Stimulated activated CD8-positive, alpha-beta memory T cell treated with anti-CD3 and anti-CD28 coated beads, Interleukin-15, amount 100 ng/mL, for 24 hours (primary cell): ENCODE measurements at places on chromosomes 16 and 17.

- DNase-seq: no peak
Observed at GRCh38 chr17:49498029-49498615, 3.0 kb downstream of the NGFR start.

- DNase-seq: no peak
Observed at GRCh38 chr17:43573579-43574321, 27.6 kb upstream of the ETV4 start.

DNA sequence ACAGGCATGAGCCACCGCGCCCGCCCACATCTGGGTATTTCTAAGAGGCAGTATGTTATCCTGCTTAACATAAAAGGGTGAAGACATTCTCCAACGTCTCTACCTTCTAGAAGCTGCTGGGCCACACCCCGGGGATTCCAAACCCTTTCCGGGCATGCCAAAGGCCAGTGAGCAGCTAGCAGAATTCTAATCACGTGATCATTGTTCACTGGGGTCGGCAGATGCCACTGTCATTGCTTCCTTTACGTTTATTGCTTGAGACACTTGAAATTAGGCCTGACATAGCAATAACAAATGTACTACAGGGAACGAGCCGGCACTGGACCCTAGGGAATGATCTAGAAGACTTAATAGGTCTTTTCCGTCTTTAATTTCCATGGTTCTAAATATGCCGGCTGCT is 141.2 kb upstream of the ZFHX3 start:
- no peak for DNase-seq

DNA sequence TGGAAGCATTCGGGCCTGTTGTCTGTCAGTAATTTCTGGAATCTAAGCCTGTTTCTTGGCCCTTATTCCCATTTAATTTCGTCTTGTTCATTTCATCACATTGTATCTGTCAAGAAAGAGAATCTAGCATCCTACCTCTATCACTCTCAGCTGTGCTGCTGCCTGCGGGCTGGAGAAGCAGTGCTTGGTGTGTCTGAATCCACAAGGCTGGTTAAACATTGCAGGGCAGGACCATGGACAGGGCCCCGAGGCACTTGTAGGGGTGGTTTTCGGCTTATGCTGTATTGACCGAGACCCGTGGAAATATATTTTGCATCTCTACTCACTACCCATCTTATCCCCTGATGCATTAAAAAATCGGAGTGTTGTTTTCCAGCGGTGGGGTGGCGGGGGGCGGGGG is 3.1 kb downstream of the RAB11FIP4 start:
- no peak for DNase-seq

- DNase-seq: no peak
Observed at GRCh38 chr17:40763752-40764151, 8.2 kb downstream of the KRT26 start.

- DNase-seq: no peak
Observed at GRCh38 chr17:49822829-49823228, 25.0 kb downstream of the TAC4 start.

DNA sequence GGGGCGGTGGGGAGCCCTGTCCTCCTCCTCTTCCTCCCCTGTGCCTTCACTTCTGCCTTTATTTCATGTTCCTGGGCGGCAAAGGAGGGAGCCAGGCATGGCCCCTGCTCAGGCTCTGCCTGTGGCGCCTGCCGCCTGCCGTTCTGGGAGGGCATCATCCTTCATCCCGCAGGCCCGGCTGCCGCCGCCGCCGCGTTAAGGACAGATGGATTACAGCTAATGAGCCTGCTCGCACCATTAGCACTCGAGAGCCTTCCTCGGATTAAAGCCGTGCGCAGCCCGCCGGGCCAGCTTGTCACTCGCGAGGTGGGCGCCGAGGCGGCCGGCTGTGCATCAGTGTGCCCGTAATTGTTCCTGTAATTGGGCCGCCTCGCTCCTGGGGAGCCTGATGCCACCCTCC is 127.7 kb upstream of the GSE1 start:
- no peak for DNase-seq

DNA sequence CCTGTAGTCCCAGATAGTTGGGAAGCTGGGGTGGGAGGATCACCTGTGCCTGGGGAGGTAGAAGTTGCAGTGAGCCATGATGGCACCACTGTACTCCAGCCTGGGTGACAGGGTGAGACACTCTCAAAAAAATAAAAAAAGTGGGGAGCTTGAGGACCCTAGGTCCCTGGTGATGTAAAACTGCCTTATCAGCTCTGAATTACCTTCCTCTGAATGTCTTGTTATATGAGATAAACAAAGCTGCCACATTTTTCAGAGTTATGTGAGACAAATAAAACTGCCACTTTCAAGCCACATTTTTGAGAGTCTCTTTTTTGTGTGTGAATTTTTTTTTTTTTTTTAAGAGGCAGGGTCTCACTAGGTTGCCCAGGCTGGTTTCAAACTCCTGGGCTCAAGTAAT is 32.0 kb upstream of the B4GALNT2 start:
- DNase-seq: no peak

DNA sequence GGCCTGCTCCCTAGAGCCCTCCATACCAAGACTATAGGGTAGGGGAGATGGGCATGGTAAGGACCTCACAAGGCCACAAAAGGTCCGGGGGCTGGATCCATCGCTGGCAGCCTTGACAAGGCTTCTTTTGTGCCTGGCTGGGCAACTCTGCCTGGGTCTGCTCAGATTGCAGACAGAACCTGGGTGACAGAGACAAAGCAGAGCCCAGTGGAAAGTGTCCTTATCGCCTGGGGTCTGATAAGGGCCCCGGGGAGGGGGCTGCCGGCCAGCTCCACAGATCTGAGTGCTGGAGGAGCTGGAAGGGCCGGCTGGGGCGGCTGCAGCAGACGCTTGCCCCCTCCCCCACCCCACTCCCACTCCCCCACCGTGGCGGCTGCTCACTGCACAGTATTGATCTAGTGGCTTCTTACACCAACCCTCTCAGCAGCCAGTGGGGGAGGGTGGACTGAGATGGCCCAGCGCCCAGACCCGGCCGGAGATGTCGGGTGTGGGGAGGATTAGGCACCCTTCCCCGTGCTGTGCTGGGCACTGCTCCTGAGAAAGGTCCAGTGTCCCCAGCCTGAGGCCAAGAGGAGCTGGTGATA is 7.2 kb downstream of the MMP15 start:
- no peak for DNase-seq

GRCh38 chr16:89067677-89068443 is 25.8 kb upstream of the ACSF3 start:
- DNase-seq: no peak

DNA sequence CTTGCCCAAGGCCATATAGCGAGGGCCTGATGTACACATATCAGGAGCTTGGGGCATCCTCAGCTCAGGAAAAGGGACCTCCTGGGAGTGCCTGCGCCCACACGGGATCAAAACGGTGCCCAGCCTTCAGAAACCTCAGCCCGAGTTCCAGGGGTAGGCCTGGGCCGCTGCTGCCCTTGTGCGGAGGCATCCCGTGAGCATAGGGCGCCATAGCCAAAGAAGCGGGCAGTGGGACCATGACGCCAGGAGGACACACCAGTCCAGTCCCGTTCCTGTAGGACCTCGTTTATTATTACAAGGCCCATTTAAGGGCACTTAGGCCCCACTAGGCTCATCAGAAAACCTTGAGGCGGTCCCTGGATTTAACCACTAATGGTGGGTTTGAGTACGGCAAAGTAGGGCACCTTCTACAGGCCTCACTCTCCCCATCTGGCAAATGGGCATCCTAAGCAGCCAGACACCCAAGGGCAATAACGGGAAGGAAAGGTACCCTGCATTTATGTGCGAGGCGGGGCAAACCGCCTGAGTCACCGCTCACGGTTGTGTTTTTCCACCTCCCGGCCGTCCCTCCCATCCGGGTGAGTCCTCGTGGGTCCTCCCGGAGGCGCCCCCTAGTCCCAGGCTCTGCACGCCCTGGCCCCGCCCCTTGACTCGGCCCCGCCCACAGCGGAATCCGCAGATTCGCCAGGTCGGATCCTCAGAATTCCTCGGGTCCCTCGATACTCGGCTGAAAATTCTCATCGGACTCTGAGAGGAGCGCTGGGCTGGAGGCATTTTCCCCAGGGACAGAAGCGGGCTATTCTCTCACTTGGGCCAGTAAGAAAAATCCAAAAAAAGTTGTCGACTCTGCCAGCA is 726 bp upstream of the SETD1A start:
- DNase-seq: peak; percentile 87

DNA sequence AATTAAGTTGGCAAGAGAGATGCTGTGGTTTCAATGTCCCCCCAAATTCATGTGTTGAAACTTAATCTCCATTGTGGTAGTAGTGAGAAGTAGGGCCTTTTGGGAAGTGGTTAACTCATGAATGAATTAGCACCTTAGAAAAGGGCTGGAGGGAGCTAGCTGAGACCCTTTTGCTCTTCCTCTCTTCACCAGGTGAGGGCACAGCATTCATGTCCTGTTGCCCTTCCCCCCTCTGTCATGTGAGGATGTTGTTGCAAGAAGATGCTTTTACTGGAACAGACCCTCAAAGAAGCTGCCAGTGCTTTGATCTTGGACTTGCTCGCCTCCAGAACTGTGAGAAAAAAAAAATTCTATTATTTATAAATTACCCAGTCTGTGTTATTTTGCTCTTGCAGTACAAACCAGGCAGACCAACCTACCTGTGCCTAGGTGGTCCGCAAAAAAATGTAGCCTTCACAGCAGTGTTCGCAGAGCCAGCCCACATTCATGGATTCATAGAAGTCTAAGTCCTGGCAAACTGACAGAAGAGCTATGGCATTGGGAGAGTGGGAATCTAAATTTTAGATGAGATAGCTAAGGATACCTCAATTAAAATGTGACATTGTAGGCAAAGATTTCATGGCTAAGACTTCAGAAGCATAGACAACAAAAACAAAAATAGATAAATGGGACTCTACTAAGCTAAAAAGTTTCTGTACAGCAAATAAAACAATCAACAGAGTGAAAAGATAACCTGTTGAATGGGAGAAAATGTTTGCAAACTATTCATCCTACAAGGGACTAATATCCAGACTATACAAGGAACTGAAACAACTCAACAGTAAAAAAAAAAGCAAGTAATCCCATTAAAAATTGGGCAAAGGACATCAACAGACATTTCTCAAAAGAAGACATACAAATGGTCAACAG is 32.0 kb upstream of the ABCA5 start:
- DNase-seq: no peak

- DNase-seq: no peak
Observed at GRCh38 chr17:33952425-33952824, 302.7 kb upstream of the CCL2 start.

- no peak for DNase-seq
Observed at GRCh38 chr16:81942007-81942601, 69.2 kb downstream of the SDR42E1 start.

GRCh38 chr16:69904495-69905170 is 46.5 kb upstream of the CLEC18A start:
- DNase-seq: no peak

DNA sequence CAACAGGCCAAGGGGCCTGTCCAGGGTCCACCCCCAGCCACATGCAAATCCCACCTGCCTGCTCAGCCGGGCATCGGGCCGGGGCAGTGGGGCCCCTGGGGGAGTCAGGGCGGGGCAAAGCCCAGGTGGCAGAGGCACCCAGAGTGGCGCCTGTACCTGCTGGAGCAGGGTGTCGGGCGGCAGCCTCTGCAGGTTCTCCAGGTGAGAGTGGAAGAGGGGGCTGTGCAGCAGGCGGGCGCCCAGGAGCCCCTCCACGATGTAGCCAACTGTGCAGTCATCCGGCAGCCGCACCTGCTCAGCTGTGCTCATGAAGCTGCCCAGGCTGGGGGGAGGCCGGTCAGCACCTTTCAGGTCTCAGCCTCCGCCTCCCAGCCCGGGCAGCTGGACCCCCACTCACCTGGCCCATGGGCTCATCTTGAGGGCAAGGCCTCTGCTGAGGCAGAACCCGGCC is 2.1 kb downstream of the RFNG start:
- DNase-seq: no peak

- DNase-seq: no peak
Observed at GRCh38 chr16:57405097-57405496, 530 bp downstream of the CCL17 start.

DNA sequence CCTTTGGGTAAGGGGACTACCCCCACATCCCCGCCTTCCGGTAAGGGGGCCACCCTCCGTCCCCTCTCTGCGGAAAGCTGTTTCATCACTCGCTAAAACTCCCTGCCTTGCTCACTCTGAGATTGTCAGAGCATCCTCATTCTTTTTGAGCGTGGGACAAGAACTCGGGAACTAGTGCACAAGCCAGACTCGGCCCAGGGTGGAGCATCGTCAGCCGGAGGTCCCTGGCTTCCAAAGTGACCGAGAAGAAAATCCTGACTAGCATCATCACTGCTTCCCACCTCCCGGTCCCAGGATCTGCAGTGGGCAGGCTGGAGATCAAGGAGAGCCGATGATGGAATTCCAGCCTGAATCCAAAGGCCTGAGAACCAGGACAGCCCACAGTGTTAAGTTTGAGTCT is 380.3 kb downstream of the SEC14L1 start:
- DNase-seq: no peak
